ENCODE measurements at places on chromosomes 2 and 18.

GRCh38 chr18:39211461-39211860, 1645.9 kb upstream of the CELF4 start:
- DNase-seq: no peak

GRCh38 chr2:158914066-158914465, 54.4 kb upstream of the TANC1 start:
- DNase-seq: no peak

DNA sequence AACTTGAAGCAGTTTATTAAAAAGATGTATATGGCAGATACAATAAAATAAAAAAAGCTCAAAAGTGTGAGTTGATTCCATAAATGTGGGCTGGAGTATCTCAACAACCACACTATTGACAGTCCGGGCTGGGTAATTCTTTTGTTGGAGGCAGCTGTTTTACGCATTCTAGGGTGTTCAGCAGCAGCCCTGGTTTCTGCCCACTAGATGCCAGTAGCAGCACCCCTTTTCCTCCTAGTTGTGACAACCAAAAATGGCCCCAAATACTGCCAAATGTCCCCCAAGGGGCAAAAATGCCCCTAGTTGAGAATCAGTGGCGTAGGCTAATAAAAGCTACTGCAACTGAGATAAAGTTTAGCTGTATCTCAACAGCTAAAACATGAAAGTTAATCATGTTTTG, 44.8 kb downstream of the CHMP3 start:
- no peak for DNase-seq

DNA sequence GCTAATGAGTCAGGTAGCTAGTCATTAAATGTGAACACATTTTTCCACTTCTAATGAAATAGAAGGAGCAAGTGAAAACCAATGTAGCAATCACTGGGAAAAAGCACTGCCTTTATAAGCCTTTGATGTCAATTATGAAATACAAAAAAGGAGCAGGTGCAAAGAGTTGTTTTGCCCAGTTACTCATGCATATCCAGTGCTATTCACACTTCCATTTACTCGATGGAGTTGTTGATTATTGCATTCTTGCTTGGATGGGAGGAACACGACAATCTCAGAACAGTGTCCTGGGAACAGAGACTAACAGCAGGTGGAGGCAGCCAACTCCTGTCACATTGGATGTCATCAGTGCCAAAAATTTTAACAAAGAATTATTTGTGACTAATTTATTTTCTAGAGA, 372.5 kb downstream of the CBLN2 start:
- DNase-seq: no peak

GRCh38 chr18:60826346-60826745, 453.8 kb upstream of the MC4R start:
- DNase-seq: no peak

- no peak for DNase-seq
Measured at GRCh38 chr2:106956879-106957278, 70.9 kb upstream of the ST6GAL2 start.

DNA sequence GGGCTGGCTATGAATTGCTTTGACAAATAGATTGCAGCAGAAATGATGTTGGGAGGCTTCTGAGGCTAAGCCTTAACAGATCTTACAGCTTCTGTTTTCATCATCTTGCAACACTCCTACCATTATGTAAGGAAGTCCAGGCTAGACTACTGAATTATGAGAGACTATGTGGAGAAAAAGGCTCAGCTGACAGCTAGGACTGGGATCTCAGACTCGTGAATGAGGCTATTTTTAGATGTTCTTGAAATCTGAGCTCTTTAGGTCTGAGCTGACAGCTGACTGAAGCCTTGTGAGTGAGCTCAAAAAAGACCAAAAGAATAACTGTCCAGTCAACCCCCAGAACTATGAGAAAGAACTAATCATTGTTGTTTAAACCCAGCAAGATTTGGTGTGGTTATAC, 70.3 kb downstream of the VWC2L start:
- DNase-seq: no peak

GRCh38 chr18:46424898-46425297, 232.1 kb downstream of the LOXHD1 start:
- DNase-seq: no peak

GRCh38 chr2:161090411-161090810, 69.8 kb upstream of the TANK start:
- DNase-seq: no peak

GRCh38 chr2:123840574-123840973, 184.5 kb upstream of the CNTNAP5 start:
- no peak for DNase-seq

DNA sequence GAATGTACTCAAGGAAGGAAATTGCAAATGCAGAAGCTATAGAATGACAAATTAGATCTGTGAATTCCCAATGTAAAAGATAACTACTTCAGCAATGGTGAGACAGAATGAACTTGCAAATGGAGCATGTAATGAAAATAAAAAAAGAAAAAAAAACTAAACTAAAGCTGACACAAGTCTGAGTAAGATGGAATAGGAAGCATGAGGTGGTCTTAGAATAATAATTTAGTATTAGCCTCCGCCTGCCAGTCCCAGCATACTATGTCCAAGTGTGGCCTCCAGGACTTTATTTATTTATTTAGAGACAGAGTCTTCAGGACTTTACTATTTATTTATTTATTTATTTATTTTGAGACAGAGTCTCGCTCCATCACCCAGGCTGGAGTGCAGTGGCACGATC, 37.4 kb upstream of the SLC39A10 start:
- no peak for DNase-seq

DNA sequence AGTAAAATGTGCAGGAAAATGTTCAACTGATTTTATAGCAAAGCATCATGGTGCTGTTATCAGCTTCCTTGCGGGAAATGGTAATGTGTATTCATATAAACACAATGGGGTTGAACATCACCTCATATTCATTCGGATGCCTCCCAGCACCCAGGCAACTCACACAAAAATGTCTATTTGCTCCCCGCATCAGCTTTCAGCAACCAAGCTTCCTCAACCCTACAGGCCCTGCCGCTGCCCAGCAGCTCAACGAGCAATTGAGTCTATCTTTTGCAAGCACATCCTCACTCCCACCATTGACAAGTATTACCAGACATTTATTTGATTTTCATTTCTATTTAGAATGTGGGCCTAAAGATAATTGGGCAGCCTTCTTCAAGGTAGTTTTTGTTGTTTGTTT, 2161.4 kb upstream of the PIK3C3 start:
- DNase-seq: no peak

DNA sequence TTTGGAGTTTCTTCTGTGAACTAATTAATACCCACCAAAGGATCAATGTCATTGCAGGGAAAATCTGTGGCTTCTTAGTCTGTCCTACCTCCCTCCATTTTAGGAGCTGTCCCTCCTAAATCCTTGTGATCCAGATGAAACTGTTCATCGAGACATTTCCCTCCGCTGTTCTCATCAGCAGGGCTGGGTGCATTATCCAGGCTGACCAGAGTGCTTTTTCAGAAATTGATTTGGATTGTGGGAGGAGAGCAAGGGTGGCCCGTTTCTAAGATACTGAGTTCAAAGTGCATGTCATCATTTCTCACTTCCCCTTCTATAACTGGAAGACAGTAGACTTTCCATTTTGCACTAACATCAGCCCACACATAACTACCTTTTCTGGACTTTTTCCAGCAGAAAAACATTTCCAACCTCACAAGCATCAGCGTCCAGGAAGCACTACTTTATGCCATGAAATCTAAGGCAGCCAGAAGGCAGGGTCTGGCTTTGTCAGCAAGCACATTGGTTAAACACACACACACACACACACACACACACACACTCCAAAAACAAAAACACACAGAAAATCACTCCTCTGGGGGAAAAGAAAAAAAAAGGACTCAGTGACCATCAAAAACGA, 94.1 kb downstream of the ANKRD44 start:
- no peak for DNase-seq

DNA sequence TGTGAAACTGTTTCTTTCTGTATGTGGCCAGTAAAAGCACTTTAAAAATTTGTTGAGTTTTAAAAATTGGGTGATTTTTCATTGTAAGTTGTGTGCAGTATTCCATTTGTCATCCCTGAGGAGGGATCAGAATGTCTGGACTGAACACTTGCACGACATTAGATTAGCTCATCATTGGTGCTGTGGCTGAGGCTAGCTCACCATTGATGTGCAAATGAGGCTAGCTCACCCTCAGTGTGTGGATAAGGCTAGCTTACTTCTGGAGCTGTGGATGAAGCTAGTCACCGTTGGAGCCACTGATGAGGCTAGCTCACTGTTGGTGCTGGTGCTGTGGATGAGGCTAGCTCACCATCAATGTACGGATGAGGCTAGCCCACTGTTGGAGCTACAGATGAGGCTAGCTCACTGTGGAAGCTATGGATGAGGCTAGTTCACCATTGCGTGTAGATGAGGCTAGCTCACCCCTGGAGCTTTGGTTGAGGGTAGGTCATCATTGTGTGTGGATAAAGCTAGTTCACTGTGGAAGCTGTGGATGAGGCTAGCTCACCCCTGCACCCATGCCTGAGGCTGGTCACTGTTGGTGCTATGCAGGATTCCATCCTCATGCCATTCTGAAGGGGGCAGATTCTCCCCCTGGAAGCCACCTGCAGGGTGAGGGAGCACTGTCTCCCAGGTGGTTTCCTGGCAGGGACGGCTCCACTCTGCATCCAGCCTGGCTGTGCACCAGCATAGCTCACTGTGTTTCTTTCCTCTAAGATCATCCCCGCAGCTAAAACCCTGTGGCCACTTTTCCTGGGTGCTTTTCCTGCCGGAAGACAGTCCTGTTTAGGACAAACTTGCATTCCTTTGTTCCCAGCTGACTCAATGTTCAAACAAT, 101.1 kb downstream of the TWIST2 start:
- DNase-seq: no peak

GRCh38 chr2:32721376-32721775, 93.5 kb downstream of the TTC27 start:
- DNase-seq: no peak

DNA sequence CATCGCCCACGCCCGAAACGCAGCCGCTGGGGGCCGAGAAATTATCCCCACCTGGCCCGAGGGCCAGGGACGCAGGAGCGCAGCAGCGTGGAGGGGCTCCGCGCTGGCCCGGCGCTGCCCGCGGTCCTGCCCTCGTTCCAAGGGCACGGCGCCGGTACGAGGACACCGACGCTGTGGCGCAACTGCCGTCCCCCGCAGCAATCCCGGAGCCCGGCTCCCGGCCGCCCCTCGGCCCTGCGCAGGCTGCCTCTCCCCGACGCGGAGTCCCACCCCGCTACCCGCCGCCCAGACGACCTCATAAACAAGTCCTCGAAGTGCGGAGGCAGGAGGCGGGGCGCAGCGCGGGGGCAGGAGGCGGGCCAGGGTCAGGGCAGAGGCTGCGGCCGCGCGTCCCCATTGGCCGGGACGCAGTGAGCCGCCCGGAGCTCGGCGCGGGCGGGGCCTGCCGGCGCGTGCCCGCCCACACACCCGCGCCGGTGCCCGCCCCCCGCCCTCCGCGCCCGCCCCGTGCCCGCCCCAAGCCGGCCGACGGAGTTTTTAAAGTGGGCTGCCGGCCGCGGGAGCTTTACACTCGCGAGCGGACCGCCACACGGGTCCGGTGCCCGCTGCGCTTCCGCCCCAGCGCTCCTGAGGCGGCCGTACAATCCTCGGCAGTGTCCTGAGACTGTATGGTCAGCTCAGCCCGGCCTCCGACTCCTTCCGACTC, at the start of gene EPAS1:
Gene EPAS1 (plus strand): TSS at position 568 of the 706 bp plus-strand sequence. CDS start 505 bp downstream, outside the sequence.
- peak; percentile 96 for DNase-seq

DNA sequence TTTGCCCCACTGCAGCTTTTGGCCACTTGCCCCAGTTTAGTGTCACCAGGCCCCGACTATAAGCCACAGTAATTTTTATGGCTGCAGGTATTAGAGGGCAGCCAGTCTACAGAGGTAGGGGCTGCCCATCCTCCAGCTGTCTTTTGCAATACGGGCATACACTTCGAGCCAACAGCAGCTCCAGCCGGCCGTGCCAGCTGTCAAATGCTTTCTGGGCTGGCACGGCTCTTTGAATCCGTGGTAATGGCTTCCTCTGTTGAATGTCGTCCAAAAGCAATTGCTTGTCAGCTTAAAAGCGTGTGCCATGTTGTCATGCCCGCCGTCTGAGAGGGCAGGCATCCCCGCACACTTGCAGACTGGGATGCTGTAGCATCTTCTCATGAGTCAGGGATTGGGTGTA, 41.3 kb downstream of the BCL2L11 start:
- no peak for DNase-seq

- DNase-seq: no peak
Measured at GRCh38 chr2:28623582-28624405, 127.8 kb upstream of the PPP1CB start.

GRCh38 chr18:45951016-45951714, 16.0 kb downstream of the EPG5 start:
- DNase-seq: no peak

GRCh38 chr2:285531-285930, 2.4 kb downstream of the ALKAL2 start:
- DNase-seq: no peak

- no peak for DNase-seq
Measured at GRCh38 chr2:102473631-102474030, 605 bp downstream of the SLC9A4 start.

- DNase-seq: no peak
Measured at GRCh38 chr2:67309281-67309680, 87.9 kb upstream of the ETAA1 start.

- no peak for DNase-seq
Measured at GRCh38 chr2:146312899-146313298, 1531.9 kb upstream of the ACVR2A start.

DNA sequence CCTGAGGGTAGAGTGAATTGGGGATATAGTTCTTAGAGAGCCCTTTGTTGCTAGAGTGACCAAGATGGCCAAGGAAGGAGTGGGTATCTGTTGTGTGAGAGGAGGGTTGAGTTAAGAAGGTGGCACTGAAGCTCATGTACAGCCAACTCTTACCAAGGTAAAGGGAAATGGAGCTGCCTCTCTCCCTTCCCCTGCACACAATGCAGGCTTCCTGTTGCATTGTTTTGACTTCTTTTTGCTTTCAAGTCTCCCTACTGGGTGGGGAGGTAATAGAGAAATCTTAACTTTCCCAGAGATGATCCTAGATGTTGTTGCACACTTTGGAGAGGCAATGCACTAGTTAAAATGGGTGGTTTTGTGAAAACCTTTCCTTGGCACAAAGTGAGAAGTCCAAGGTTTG, 23.8 kb downstream of the HOXD1 start:
- DNase-seq: no peak

- no peak for DNase-seq
Measured at GRCh38 chr18:7224198-7224597, 6.7 kb upstream of the LRRC30 start.

GRCh38 chr18:62942578-62942977, 227.2 kb downstream of the PHLPP1 start:
- DNase-seq: no peak

DNA sequence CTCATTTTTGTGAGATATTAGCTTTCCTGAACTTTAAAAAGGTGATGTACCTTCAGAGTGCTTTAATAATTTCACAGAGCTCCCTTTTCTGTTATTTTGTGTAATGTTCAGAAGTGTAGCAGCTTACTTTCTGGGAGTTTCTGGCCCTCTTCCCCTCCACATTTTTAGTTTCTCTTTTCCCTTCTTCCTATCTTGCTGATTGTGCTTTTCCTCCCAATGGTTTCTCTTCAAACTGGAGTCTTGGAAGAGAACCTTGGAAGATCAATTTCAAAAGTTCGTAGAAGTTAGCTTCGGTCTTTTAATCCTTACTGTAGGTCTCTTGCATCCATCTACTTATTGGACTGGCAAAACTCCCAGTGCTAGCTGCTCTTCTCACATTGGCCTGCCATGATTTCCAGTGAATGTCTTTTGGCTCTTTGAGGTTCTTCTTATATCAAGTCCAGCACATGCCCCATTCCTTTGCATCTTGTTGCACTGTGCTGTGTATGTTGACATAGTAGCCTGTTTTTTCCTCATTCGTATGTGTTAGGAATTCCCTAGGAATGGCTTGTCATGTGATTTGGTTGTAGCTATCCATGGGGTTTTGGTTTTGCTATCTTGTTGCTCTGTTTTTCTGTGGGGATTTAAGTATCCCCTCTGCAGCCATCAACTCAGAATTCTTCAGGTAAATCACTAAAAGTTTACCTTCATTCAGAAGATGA, 7.8 kb downstream of the CCNT2 start:
- DNase-seq: no peak

Data from A549 (cell line).